ENCODE measurements at places on chromosomes 2 and 18. TPM values are rescaled to one million over a fixed set of nuclear protein-coding genes. Genes with fewer than 3 reads are reported as not detected.

DNA sequence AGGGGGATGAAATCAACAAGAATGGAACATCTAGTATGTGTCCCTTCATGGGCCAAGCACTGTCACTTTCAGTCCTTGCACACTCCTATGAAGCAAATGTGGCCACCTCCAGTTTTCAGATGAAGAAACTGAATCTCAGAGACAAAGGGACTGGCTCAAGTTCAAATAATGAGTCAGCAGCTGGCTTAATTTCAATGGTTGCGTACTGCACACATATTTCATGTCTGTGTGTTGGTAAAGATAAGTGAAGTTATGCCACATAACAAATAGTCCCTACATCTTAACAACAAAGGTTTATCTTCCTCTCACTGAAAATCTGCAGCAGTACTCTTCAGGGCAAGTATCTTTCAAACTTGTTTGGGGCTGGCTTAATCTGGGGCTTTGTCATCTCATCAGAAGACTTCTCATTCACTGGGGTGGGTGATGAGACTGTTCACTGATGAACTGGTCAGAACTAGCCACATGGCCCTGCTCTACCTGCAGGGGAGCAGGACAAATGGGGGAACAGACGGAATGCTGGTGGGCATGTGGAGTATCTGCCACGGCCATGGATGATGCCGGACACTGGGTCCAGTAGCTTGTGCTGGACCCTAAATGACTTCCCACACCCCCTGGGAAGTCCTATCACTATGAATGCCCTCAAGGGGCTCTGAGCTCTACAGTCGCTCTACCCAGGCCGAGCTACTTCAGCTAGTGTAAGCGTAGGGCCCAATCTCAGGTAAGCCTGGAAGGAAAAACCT lies 263.2 kb downstream of the CYP26B1 start:
- DNase-seq = no peak

GRCh38 chr2:49129034-49129433 lies 25.3 kb downstream of the FSHR start:
- no peak for DNase-seq

DNA sequence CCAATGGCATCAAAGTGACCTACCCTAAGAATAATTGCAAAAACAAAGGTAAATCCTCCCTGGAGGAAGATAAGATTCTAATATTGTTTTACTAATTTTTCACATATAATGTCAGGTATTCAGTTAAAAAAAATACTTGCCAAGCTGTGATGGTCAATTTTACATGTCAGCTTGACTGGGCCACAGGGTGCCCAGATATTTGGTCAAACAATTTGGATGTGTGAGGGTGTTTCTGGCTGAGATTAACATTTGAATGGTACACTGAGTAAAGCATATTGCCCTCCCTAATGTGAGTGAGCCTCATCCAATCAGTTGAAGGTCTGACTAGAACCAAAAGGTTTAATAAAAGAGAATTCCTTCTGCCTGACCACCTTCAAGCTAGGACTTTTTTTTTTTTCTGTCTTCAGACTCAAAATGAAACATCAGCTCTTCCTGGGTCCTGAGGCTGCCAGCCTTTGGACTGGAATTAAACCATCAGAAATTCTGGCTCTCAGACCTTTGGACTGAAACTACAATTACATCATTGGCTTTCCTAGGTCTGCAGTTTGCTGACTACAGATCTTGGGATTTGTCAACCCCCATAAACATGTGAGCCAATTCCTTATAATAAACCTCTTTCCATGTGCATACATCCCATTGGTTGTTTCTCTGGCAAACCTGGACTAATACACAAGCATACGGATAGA lies 65.4 kb downstream of the LDAH start:
- no peak for DNase-seq

TNFAIP6 gene
- total RNA-seq = not detected

- DNase-seq = no peak
These were observed 20.4 kb downstream of the FBXO36 start for GRCh38 chr2:229942671-229943070.

DNA sequence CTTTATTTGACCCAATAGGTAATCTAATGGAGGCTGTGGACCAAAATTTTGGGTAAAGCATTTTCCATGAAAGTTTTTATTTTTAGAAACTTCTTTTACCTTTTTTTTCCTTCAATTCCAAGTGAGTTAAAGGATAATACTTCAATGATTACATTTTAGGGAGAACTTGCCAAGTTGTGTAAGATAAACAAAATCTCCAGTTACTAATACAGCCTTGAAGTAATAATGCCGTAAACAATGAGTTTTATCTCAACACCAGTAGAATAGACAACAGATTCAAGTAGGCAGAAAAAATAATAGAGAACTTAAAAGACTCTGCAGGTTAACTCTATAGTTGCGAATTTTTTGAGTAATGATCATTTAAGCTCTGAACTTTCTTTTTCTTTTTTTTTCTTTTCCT lies 807.4 kb downstream of the CNTNAP5 start:
- DNase-seq = no peak

DNA sequence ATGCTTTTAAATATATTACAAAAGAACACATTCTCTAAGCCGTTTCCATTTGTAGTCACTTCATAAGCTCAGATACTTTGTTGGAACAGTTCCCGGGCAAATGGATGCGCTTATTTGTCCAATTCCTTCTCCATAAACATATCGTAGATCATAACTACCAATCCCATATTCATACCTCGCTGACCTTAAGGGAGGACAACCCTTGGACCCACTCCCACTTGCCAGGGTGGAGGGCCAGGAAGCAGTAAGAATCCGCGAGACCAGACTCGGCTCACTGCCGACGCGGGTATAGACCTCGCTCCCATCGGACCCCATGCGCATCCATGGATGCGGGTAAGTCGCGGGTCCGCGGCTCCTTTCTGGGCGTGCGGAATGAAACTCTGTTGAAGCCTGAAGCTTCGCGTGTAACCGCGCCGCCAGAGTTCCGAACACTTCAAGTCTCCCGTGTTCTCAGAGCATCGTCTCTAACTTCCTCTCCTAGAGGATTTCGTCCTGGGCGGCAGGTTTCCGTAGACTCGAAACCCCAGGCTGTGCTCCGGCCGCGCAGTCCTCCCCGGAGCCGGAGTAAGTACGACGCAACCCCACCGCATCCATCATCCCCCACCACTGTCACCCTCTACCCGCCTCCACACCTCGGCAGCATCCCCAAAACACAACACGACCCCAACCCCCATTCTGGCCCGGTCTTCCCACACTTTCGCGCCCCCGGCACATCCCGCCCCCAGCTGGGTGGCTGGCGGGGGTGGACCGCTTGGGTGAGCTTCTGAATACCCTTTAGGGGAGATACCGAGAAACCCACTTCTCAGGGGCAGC lies 1.1 kb downstream of the DSC3 start:
- peak; percentile 6 for DNase-seq

DNA sequence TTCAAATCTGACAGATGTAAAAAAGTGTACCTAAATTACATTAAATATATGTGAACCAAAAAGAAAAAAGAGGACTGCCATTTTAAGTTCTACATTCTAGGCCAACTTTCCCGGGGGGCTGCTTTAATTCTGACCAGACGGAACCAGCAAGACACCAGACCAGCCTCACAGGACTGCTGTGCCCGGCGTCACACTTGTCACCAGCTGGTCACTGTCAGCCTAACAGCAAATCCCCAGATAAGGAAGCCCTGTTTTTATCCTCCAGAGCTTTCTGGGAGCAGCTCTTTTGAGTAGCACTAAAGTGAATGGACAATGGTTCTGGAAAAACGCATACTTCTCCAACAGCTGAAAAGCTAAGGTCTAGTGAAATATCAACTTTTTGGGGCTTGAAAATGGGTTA lies 35.6 kb downstream of the CYB5A start:
- no peak for DNase-seq

ING5 gene
- 35.1 TPM for total RNA-seq

- DNase-seq = peak; percentile 23
These were observed 109.8 kb downstream of the FSHR start for GRCh38 chr2:49044350-49045079.

Measured in mucosa of descending colon (tissue), 3 donors.